AG09309 (cell line): ENCODE measurements at places on chromosomes 7 and 10.

GRCh38 chr10:8137726-8138125 lies 83.2 kb downstream of the GATA3 start:
- DNase-seq = no peak

DNA sequence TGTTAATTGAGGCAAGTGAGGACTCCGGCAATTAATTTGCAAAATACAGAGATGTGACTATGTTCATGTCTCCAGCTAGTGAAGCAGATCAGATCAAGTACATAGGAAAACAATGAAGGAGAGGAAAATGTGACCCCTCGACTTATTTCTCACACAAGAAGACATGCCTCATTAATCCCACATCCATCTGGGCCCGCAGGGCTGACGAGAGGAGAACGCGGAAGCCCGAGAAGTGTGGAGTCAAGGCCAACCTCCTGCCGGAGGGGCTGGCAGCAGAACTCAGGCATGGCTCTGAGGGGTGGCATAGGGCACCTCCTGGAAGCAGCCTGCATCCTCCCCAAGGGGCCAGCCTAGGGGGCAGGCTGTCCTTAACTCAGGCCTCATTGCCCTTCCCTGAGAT lies 54.4 kb downstream of the ZNF503 start:
- DNase-seq = no peak

GRCh38 chr10:131857156-131858117 lies 43.4 kb upstream of the PPP2R2D start:
- DNase-seq = no peak

- DNase-seq = no peak
Observed at GRCh38 chr10:109926061-109926745, 2.9 kb upstream of the XPNPEP1 start.

- DNase-seq = no peak
Observed at GRCh38 chr10:77180794-77181193, 456.8 kb downstream of the KCNMA1 start.

DNA sequence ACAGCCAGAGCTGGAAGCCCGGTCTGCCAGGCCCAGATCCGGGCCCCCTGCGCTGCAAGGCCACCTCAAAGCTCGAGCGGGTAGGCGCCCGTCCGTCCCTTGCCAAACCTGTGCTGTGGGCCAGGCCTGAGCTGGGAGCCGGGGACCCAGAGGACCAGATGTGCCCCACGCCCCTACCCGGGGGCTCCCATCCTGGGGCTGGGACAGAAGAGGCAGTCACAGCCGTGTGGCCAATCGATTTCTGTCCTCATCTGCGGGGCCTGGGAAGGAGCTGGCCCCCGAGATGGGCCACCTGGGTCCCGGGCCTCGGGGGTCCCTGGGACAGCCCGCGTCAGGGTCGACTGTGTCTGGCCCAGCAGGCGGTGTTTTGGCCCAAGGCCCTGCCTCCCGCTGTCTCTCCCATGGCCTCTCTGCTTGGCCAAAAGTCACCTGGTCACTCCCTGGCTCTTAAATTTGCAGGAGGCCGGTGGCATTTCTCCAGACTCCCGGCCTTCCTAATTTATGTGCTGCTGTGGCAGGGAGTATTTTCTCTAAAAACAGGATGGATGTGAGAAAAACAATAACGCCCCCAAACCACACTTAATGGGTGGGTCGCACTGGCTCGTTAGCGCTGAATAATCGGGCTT lies 63.8 kb downstream of the UNCX start:
- no peak for DNase-seq

DNA sequence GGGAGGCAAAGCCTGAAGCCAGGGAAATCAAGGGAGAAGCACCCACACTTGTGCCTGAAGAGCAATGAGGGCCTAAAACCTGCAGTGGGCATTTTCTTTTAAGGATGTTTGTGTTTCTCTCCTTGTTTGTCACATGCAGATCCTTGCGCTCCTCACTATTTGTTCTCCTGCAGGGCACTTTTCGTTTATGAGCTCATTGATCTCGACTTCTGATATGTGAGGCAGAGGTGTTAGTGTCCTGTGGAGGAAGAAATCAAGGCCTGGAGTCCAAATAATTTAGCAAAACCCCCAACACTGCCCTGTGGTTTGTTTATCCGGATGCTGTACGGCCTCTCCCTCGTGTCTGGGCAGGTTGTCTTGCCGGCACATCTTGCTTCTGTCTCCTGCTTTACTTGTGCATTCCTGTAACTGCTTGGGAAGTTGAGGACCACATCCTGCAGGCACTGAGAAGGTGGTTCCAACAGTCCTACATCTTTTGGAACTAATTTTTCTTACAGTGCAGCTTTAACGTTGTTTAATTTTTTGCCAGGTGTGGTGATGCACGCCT lies 13.7 kb downstream of the UBE3C start:
- DNase-seq = no peak

GRCh38 chr7:69620063-69620462 lies 21.8 kb downstream of the AUTS2 start:
- no peak for DNase-seq

DNA sequence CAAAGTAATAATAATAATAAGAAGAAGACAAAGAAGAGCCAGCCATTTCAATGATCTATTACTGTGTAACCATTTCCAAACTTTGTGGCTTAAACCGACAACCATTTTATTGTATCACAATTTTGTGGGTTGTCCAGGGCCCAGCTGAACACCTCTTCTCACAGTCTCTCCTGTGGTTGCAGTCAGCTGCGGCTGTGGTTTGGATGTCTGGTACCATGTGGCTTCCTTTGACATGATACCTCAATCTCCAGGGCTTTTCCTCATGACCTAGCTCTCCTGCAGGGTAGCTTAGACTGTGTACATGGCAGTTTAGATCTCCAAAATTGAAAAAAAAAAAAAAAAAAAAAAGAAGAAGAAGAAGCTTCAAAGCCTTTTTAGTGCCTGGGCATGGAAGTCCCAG lies 72.6 kb upstream of the NFKB2 start:
- no peak for DNase-seq

GRCh38 chr7:12685550-12685949 lies 1.9 kb upstream of the ARL4A start:
- no peak for DNase-seq

DNA sequence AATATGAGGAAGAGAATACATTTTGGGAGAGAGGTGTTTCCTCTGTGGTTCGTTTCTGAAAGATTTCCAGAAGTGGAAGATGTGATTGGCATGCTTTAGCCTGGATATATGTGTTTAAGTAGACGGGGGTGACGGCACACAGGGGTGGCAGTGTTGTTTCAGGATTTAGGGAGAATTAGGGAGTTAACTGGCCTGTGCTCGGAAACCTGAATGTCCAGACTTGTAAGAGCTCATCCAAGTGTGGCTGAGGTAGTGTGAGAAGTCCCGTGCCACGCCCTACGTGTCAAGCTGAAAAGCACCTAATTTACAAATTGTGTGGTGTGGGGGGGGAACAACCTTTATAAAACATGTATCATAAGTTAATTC lies 1.1 kb downstream of the RALA start:
- DNase-seq = no peak
